Natural killer cell (primary cell): ENCODE measurements at places on chromosomes 4 and X.

- DNase-seq, result no peak
These were observed 4.5 kb downstream of the CRMP1 start for GRCh38 chr4:5888222-5889001.

GRCh38 chr4:77194366-77194765 is 37.4 kb downstream of the CCNG2 start:
- no peak for DNase-seq

- no peak for DNase-seq
These were observed 122.2 kb downstream of the UBE2K start for GRCh38 chr4:39820186-39820585.

- DNase-seq, result no peak
These were observed 201.1 kb downstream of the ARHGAP24 start for GRCh38 chr4:85676050-85676425.

DNA sequence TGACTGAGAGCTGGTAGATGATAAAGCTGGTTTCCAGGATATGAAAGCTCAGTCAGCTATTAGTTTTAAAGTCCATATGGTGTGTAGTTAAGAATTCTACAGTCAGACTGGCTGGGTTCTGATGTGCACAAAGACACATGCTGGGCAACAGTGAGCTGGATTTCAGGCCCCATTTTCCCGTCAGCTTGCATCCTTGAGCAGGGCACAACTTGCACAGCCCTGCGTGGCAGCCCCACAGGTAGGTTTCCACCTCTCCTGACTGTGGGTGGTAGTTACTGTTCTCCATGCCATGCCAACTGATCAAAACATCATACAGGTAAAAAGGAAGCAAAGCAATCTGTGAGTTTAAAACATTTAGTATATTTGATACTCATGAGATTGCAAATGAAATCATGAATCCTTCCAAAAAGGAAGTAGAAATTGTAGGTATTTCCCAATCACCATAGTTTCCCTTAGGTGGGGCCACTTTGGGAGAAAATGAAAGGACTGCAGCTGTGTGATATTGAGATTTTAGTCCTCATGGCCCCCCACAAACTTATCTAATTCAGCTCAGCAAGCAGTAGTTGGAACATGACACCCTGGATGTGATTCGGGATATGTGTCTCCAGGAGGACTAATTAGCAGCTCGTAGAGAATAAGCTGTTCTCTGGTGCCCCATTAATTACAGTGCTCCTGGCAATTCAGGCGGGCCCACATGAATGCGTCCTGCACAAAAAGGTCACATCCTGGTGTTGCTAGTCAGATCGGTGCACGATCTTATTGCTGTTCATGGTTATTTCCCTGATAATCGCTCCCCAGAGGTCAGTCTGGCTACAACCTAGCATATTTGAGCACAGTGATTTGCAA is 42.4 kb upstream of the NOCT start:
- no peak for DNase-seq

- no peak for DNase-seq
These were observed 57.1 kb upstream of the MAMLD1 start for GRCh38 chrX:150306002-150306401.

DNA sequence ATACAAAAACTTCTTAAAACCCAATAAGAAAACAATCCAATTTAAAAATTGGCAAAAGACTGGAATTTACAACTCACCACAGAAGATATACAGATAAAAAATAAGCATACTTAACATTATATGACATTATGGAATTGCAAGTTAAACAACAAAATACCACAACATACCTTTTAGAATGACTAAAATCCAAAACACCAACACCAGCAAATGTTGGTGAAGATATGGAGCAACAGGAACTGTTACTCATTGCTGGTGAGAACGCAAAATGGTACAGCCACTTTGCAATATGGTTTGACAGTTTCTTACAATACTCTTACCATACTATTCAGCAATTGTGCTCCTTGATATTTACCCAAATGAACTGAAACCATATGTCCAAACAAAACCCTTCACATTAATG is 112.4 kb downstream of the ADGRL3 start:
- no peak for DNase-seq

GRCh38 chr4:7880683-7881082 is 59.0 kb downstream of the AFAP1 start:
- DNase-seq, result no peak

DNA sequence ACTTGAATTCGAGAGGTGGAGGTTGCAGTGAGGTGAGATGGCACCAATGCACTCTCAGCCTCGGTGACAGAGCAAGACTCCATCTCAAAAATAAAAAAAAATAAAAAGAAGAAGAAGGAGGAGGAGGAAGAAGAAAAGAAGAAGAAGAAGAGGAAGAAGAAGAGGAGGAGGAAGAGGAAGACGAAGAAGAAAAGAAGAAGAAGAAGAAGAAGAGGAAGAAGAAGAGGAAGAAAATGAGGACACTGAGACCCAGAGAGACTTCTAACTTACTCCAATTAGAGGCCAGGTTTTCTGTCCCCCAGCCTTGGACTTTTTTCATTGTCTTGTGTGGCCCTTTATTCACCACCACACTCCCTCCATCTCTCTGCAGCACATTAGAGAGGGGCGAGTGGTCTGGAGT is 70.7 kb downstream of the ATG4A start:
- DNase-seq, result no peak

- DNase-seq, result no peak
These were observed 106.8 kb downstream of the ELOVL6 start for GRCh38 chr4:110091434-110092140.
